Karpas-422 (cell line): ENCODE measurements at places on chromosomes 16 and 17. TPM values are rescaled to one million over a fixed set of nuclear protein-coding genes. Genes with fewer than 3 reads are reported as not detected.

The CACNG1 gene
- not detected in 2 replicates for total RNA-seq

The TMEM208 gene
- 19.5 and 38.9 TPM in 2 replicates for total RNA-seq

The NT5M gene
- total RNA-seq = 23.6 and 38.0 TPM in 2 replicates

The SLC5A11 gene
- 0.11 and 0.15 TPM in 2 replicates for total RNA-seq

The GJD3 gene
- total RNA-seq = not detected in 2 replicates

The ITGA2B gene
- 0.07 and 0.26 TPM in 2 replicates for total RNA-seq

The CEP295NL gene
- total RNA-seq = not detected in 2 replicates

The RPL26 gene
- 4,201 and 4,757 TPM in 2 replicates for total RNA-seq

The HOXB6 gene
- 0.48 and 0.65 TPM in 2 replicates for total RNA-seq

DNA sequence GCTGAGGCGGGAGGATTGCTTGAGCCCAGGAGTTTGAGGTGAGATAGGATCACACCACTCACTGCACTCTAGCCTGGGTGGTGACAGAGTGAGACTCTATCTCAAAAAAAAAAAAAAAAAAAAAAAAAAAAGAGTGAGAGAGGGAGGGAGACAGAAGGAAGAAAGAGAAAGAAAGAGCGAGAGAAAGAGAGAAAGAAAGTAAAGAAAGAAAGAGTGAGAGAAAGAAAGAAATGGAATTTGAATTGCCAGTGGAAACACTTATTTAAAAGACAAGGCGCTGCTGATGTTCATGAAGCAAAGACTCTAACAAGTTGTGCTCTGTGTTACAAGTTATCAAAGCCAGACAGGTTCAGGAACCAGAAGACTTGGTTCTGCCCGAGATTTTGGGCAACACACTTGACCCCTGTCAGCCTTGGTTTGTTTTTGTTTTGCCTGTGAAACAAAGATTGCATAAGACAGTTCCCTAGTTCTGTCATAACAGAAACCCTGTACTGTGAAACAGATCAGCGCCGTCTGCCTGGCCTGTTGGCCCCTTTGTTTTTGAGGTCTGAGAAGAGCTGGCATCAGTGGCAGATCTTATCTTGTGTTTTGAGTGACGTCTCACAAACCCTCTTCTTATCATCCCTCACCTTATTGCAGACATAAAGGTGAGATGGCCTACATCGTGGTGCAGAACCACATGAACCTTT, 55.4 kb upstream of the ENDOV start:
- no peak for DNase-seq
- no peaks in the 10 kb centered on the region for H3K36me3 ChIP-seq
- H3K27ac ChIP-seq = no peak overlapping the region
- no peaks in the 10 kb centered on the region for H3K4me1 ChIP-seq
- H3K4me3 ChIP-seq = no peak overlapping the region

- H3K27ac ChIP-seq = no peak overlapping the region
- H3K36me3 ChIP-seq = peaks cover 83% of the 10 kb centered on the region
- peak; percentile 84 for DNase-seq
- peaks cover 15% of the 10 kb centered on the region for H3K4me1 ChIP-seq
These were observed 22.7 kb downstream of the USP22 start for GRCh38 chr17:21019976-21020586.

GRCh38 chr17:72031219-72031884, 89.5 kb upstream of the SOX9 start:
- peak overlapping the region; percentile 79 for H3K4me3 ChIP-seq
- peaks cover 78% of the 10 kb centered on the region for H3K4me1 ChIP-seq
- H3K36me3 ChIP-seq = no peaks in the 10 kb centered on the region

DNA sequence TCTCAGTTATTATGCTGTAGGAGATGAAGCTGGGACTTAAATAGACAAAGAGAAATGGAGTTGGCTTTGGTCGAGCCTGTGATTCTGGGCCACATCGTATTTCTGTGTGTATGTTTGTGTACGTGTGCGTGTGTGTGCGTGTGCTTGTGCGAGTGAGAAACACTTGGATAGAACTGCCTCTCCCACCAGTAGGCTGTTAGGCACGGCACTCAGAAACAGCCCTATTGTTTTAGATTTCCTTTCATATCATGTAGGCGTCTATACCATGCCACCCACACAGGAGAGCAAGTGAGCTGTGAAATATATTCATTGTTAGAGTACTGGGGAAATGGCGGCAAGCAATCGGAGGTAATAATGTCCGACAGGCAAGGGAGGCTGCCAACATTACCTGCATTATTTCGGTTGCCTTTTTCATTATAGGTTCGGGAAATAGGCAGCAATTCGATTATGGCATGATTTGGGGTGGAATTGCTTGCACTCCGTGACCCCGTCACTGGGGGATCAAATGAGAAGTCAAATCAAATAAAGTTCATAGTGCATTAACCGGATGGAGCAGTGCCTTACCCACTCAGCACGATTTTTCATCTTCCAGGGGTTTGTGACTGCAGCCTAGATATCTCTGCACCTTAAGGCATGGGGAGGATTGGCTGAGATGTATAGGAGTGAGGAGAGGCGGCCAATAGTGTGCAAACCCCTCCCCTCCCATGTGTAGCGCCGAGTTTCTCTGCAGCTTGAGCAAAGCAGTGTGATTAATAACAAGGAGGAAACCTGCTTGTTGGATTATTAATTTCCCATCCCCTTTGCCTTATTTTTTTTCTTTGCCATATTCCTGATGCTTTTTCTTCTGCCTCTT, 89.6 kb downstream of the RBFOX1 start:
- no peaks in the 10 kb centered on the region for H3K4me1 ChIP-seq
- no peaks in the 10 kb centered on the region for H3K27me3 ChIP-seq
- H3K27ac ChIP-seq = no peak overlapping the region
- no peak for DNase-seq

GRCh38 chr17:43548689-43549379, 2.7 kb upstream of the ETV4 start:
- DNase-seq = no peak
- peaks cover 27% of the 10 kb centered on the region for H3K4me1 ChIP-seq
- H3K27ac ChIP-seq = no peak overlapping the region
- no peaks in the 10 kb centered on the region for H3K36me3 ChIP-seq

- no peak overlapping the region for H3K27ac ChIP-seq
- no peaks in the 10 kb centered on the region for H3K27me3 ChIP-seq
- H3K36me3 ChIP-seq = no peaks in the 10 kb centered on the region
- H3K4me3 ChIP-seq = no peak overlapping the region
- H3K4me1 ChIP-seq = peaks cover 11% of the 10 kb centered on the region
These were observed 68.4 kb upstream of the NLK start for GRCh38 chr17:27974045-27974436.

GRCh38 chr17:46758614-46759013, 59.9 kb downstream of the WNT3 start:
- 0 out of 2 replicates have a peak, but pooled peaks cover 4% of the 10 kb centered on the region for H3K4me1 ChIP-seq
- no peaks in the 10 kb centered on the region for H3K27me3 ChIP-seq
- H3K36me3 ChIP-seq = peaks cover 21% of the 10 kb centered on the region; the same call in 1 of the 2 replicates
- no peak overlapping the region for H3K27ac ChIP-seq
- H3K4me3 ChIP-seq = no peak overlapping the region

DNA sequence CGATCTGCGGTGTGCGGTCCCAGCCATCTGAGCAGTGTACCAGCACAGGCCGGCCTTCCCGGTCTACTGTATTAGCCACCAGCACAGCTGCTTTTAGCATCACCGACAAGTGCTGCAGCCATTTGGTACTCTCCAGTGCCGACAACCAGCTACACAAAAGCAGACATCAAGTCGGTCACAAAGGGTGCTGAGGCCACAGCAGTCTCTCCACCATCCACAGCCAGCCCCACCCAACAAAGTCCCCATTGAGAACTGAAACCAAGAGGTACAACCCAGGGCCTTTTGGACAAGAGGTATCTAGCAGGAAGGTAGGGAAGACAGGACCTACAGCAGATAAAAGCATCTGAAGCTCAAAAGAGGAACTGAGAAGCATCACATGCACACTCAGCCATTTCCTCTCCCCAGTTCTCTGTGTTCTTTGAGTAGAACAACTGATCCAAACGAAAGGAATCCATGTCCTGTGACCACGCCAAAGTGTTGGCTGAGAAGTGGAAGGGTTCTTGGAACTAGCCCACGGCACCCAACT, 9.5 kb downstream of the MTMR4 start:
- H3K27ac ChIP-seq = no peak overlapping the region
- H3K4me1 ChIP-seq = peaks cover 3% of the 10 kb centered on the region; the same call in 1 of the 2 replicates
- peaks cover 31% of the 10 kb centered on the region for H3K36me3 ChIP-seq

DNA sequence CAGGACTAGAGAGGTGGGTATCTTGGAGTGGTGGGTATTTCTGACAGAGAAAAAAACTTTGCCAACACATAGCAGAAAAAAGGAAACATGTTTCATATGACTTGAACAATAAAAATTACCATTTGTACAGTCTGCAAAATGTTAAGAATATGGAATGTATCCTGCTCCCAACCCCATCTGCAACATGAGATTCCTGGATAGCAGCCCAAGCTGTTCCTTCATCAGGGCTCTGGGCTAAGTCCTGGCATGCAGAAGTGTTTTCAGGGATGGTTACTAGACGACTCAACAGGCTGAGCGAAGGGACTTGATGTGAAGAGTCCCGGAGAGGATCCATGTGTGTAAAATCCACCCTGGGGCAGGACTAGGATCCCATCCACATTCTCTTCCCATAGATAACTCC, 121.0 kb upstream of the IRX3 start:
- H3K4me1 ChIP-seq = no peaks in the 10 kb centered on the region
- no peak for DNase-seq
- no peaks in the 10 kb centered on the region for H3K27me3 ChIP-seq

DNA sequence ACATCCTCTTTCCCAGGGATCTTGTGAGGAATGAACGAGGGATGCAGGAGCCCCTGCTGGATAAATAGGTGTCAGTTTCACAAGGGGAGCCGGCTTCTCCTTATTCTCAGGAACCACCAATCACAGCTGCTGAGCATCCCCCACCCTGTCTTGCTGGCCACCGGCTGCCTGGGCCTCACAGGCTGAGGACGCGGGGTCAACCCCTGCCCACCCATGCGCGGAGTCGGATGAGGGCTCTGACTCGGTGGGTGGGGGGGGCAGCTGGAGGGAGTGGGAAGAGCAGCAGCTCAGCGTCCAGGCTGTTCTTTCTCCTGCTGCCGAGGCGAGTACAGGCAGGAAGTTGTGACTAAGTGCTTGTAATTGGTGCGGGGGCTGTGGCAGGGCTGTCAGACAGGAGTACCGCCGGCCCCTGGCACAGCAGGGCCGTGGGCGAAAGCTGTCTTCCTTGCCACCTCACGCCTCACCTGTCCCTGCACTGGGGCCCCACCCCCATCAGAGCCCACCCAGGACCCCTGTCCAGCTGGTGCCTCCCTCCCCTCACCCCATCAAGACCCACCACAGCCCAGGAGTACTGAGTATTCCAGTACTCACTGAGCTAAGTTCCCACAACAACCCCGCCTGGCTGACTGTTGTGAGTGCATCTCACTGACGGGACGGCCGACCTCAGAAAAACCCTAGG, 11.0 kb upstream of the DPEP1 start:
- no peak overlapping the region for H3K27ac ChIP-seq
- H3K4me3 ChIP-seq = no peak overlapping the region
- H3K27me3 ChIP-seq = no peaks in the 10 kb centered on the region
- DNase-seq = peak; percentile 46
- H3K4me1 ChIP-seq = no peaks in the 10 kb centered on the region

- no peaks in the 10 kb centered on the region for H3K4me1 ChIP-seq
- H3K27me3 ChIP-seq = no peaks in the 10 kb centered on the region
- no peaks in the 10 kb centered on the region for H3K36me3 ChIP-seq
- no peak overlapping the region for H3K27ac ChIP-seq
- no peak for DNase-seq
- no peak overlapping the region for H3K4me3 ChIP-seq
These were observed 12.6 kb upstream of the ALDH3A1 start for GRCh38 chr17:19760746-19761145.

GRCh38 chr17:18933102-18934058, 18.6 kb upstream of the SLC5A10 start:
- H3K27me3 ChIP-seq = no peaks in the 10 kb centered on the region
- H3K4me3 ChIP-seq = no peak overlapping the region
- H3K4me1 ChIP-seq = no peaks in the 10 kb centered on the region
- peaks cover 23% of the 10 kb centered on the region for H3K36me3 ChIP-seq

- no peak for DNase-seq
- H3K4me3 ChIP-seq = no peak overlapping the region
- peaks cover 5% of the 10 kb centered on the region for H3K4me1 ChIP-seq
These were observed 56.9 kb downstream of the MYH11 start for GRCh38 chr16:15799851-15800495.

- DNase-seq = peak; percentile 9
- H3K36me3 ChIP-seq = no peaks in the 10 kb centered on the region
- no peak overlapping the region for H3K27ac ChIP-seq
These were observed 34.9 kb downstream of the LITAF start for GRCh38 chr16:11551842-11552241.

GRCh38 chr16:86868786-86869185, 290.4 kb downstream of the FOXL1 start:
- no peak overlapping the region for H3K27ac ChIP-seq
- H3K4me1 ChIP-seq = no peaks in the 10 kb centered on the region
- no peak for DNase-seq
- H3K36me3 ChIP-seq = no peaks in the 10 kb centered on the region

- DNase-seq = no peak
- H3K4me1 ChIP-seq = peaks cover 9% of the 10 kb centered on the region
- H3K27ac ChIP-seq = no peak overlapping the region
- no peaks in the 10 kb centered on the region for H3K36me3 ChIP-seq
- no peak overlapping the region for H3K4me3 ChIP-seq
These were observed 158.1 kb downstream of the ZNF423 start for GRCh38 chr16:49697631-49698452.

GRCh38 chr16:22670551-22671041, 143.4 kb upstream of the HS3ST2 start:
- peak; percentile 89 for DNase-seq
- peaks cover 8% of the 10 kb centered on the region for H3K4me1 ChIP-seq
- no peak overlapping the region for H3K27ac ChIP-seq
- no peak overlapping the region for H3K4me3 ChIP-seq
- H3K27me3 ChIP-seq = no peaks in the 10 kb centered on the region

DNA sequence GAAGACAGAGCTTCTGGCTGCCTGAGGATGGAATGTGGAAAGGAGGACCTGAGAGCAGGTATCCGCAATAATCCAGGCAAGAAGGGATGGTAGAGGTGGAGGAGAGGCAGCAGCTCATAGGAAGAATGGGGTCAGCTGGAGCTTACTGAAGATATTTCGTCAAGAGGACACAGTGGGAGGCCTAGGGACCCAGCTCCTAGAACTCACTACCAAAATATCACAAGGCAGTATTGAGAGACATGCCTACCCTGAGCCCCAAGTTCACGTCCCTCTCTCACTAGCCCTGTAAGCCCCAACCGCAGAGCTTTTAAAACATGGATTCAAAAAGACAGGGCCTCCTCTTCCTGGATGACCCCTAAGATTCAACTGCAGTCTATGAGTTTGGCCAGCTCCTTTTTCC, 14.2 kb upstream of the CCL8 start:
- no peak for DNase-seq
- no peaks in the 10 kb centered on the region for H3K36me3 ChIP-seq
- no peak overlapping the region for H3K27ac ChIP-seq
- H3K4me1 ChIP-seq = no peaks in the 10 kb centered on the region

GRCh38 chr17:16942141-16943031, 29.5 kb downstream of the TNFRSF13B start:
- no peaks in the 10 kb centered on the region for H3K27me3 ChIP-seq
- no peaks in the 10 kb centered on the region for H3K36me3 ChIP-seq
- no peak overlapping the region for H3K4me3 ChIP-seq
- no peaks in the 10 kb centered on the region for H3K4me1 ChIP-seq
- DNase-seq = no peak
- no peak overlapping the region for H3K27ac ChIP-seq
